Chondrocyte (in vitro differentiated cells): ENCODE measurements at places on chromosomes 11 and 22.

GRCh38 chr22:17781319-17782031 lies 7.2 kb upstream of the BID start:
- DNase-seq = no peak

DNA sequence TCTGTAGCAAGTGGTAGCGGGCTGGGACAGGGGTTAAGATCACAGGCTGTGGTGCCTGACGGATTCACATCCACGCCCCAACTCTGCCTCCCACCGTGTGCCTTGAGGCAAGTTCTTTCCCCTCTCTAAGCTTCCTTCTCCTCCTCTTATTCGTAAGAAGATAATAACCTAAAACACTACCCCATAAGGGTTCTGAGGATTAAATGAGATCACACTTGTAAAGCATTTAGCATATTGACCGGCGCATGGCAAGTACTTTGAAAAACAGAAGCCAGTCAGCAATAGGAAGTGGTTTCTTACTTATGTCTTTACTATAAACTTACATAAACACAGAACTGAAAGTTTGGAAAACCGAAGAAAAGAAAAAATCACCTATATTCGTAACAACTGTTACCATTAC lies 15.5 kb upstream of the LMO2 start:
- no peak for DNase-seq

DNA sequence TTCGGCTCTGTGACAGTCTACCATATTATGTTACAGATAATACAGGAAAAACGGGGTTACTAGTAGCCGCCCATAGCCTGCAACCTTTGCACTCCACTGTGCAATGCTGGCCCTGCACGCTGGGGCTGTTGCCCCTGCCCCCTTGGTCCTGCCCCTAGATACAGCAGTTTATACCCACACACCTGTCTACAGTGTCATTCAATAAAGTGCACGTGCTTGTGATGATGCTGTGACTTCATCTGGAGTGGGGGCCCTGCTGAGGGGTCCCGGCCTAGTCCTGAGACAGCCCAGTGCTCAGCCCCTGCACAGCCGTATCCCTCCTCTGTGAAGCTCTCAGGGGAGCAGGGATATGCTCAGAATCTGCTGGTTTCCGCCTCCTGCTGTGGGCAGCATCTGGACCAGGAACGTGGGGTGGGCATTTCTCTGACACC lies 1.2 kb downstream of the IFITM1 start:
- no peak for DNase-seq

GRCh38 chr11:128520206-128520887 lies 67.0 kb downstream of the ETS1 start:
- no peak for DNase-seq

DNA sequence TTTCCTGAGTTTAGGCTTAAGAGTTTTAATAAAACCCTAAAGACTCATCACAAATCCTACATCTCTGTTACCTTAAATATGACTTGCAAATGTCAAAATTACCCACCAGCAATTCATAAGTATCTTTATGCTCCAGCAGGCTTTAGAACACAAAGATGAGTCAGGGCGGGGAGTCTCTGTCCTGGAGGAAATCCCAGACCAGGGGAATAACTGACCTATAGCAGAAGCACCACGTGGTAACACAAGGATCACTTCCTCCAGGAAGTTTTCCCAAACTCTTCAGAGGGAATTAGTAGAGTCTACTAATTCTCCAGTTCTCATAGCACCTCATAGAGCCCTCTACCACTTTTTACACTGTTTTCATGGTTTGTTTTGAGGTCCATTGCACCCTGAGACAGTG lies 217.0 kb downstream of the NAV2 start:
- no peak for DNase-seq

- DNase-seq = no peak
Measured at GRCh38 chr22:50605002-50605612, 4.5 kb downstream of the MAPK8IP2 start.

GRCh38 chr22:29150701-29151100 lies 55.0 kb upstream of the EMID1 start:
- DNase-seq = peak; percentile 56

DNA sequence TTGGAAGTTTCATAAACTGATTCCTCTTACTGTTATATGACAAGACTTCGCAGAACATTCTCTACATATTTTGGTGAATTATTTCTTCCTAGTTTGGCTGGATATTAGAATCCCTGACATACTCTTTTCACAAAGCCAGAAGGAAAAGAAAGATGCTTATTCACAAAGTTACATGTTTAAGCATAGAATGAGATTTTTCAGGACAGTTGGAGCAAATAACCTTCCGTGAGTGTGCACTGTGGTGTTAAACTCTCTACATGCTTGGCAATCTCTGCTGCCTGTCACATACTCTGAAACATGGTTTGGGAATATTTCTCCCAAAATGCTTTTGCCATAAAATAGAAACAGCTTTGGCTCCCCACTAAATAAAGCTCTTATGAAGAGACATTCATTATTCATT lies 230.0 kb upstream of the MTNR1B start:
- no peak for DNase-seq

DNA sequence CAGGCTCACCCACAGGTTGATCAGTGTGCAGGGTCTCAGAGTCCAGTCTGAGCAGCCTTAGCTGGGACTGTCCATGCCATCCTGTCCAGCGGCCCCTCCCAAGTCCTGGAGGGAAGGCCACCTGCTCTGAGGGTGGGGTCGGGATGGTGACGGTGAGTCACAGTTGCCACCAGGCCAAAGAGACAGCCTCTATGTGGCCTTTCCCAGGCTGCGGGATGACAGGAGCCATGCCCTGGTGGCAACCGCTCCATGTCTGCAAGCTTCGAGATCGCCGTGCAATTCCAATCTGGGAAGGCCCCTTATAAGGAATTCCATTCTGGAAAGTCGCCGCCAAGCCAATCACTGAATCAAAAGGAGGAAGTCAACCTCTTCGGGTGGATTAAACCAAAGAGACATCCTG lies 47.5 kb downstream of the RTL6 start:
- no peak for DNase-seq

GRCh38 chr11:103948187-103948763 lies 88.2 kb upstream of the DDI1 start:
- no peak for DNase-seq

- DNase-seq = peak; percentile 53
Measured at GRCh38 chr11:68968306-68969250, 12.2 kb downstream of the MRGPRD start.

DNA sequence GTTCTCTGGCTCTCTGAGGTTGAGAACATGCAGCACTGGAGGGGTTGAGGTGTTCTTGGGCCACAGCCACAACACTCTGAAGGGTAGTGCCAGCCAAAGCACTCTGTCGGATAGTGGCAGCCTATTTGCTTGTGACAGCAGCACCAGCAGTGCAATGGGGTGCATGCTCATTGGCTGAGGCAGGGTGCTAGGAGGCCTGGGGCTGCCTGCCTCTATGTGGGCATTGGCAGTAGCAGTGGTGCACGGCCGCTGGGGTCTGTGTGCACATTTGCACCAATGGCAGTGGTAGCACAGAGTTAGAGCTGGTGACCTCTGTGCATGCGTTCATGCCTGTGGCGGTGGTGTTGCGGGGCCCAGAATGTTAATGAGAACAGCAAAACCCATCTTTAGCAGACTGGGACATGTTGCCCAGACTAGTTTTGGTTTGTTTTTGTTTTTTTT lies 25.4 kb downstream of the PI4KA start:
- no peak for DNase-seq

DNA sequence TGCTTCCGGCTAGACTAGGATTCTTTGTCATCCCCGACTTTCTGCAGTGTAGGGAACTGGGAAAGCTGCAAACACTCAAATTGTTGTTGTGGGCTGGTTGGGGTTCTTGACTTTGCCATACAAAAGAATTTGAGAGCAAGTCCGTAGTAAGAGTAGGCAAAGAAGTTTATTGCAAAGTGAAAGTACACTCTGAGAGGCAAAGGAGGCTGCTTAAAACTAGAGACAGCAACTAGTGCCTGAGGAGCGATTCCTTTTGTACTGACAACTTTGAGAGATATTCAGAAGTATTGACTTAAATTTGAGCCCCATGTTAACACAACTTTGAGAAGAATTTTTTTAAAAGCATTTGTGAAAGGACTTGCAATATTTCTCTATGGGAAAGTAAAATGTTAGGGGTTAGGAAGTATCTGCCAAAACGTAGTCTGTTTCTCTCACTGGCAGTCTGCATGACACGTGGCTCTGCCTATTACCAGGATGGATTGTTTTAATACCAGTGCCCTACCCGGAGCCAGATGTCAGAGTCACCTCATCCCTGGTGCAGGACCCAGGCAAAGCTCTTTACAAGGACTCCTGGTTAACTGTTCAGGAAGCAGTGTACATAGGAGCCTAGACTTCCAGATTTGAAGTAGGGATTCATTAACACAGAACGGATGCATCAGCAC lies 85.0 kb upstream of the CLPB start:
- no peak for DNase-seq

- DNase-seq = no peak
Measured at GRCh38 chr22:35367331-35367886, 13.5 kb upstream of the HMOX1 start.

DNA sequence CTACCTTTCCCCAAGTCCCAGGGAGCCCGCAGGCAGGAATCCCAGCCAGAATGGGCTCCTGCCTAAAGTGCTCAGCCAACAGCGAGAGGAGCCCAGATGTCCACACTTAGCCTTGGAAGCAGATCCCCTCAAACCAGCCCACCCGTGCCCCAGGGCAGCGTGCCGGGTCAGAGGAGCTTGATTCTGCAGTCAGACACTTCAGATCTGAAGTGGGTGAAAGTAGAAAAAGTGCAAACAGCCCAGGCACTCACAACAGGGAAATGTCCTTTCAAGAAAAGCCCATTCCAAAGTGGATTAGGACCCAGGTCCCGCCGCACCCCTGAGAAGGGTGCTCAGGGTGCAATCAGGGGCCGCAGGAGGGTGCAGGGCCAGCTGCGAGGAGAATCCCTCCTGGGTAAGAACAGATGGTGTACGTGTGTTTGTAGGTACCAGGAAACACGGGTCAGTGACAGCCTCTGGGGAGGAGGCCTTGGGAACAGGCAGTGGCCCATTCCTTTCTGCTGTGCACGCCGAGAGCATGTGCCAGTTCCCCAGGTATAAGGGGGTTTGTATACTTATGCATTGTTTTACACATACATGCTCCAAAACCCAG lies 17.7 kb downstream of the ELFN2 start:
- DNase-seq = no peak

- DNase-seq = no peak
Measured at GRCh38 chr11:128525411-128526243, 61.7 kb downstream of the ETS1 start.

DNA sequence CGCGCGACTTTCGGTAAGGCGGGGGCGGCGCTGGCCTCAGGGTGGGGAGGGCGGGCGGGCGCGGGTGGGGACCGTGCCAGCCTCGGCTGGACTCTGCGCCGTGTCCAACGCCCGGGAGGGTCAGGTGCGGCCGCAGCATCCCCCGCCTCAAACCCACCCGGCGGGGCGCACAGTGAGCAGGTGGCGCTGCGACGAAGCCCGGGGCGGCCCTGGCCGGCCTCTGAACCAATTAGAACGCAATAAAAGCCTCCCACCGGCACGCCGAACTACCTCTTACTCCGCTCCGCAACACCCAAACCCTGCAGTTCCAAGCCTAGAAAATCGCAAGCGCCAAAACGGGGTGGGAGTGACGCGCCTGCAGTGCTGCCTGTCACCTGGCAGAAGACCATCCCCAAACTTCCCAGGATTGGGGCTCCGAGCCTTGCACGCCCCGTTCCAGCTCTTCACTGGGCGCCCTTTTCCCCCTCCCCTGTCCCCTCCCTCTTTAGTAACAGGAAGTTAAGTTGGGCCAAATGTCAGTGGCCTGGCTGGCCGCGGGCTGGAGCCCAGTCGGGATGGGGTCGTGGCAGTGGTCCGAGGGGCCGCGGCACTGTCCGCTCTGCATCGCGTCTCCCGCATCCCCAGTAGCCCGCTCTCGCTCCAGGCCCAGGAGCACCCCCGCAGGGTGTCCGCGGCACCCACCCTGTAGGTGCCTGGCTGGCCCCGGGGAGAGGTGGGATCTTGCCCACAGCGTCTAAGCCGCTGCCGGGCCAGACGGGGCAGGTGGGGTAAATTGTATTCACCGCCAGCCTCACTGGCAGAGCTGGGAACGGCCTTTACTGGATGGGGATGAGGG lies 541 bp downstream of the MICAL2 start:
- DNase-seq = no peak

- no peak for DNase-seq
Measured at GRCh38 chr11:110119317-110119716, 26.1 kb downstream of the ZC3H12C start.

- DNase-seq = no peak
Measured at GRCh38 chr22:22884888-22885840, 2.5 kb upstream of the IGLL5 start.

DNA sequence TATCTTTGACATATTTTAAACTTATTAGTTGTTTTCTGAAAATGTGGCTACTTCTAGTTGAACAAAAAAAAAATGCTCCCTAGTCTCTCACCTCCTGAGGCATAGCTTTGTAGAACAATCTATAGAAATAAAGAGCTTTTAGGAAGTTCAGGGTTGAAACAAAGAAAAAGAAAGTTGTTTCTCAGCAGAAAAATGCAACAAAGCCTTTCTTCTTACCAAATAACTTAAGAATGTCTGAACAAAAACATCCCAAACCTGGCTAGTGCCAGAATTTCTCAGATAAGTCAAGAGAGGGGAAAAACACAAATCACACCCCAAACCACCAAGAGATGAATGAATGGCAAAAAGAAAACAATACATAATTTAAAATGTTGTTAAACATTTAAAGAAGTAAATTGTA lies 114.1 kb downstream of the MAML2 start:
- DNase-seq = no peak

GRCh38 chr11:64131683-64132190 lies 34.2 kb downstream of the MACROD1 start:
- DNase-seq = no peak

DNA sequence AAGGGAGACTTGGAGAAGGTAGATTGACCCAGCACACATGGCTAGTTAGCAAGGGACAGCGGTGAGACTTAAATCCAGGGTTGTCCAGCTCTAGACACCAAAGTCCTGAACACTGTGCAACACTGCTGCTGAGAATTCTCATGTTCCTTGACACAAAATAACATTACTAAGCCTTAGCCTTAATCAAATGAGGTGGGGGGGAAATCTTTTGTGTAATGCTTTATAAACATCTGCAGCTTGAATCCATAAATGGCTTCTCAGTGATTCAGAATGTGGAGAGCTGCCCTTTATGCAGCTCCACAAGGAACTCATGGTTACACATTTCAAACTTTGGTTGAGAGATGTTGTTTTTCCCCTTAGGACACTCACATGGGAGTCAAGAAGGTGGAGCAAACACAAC lies 80.0 kb downstream of the CD44 start:
- no peak for DNase-seq

DNA sequence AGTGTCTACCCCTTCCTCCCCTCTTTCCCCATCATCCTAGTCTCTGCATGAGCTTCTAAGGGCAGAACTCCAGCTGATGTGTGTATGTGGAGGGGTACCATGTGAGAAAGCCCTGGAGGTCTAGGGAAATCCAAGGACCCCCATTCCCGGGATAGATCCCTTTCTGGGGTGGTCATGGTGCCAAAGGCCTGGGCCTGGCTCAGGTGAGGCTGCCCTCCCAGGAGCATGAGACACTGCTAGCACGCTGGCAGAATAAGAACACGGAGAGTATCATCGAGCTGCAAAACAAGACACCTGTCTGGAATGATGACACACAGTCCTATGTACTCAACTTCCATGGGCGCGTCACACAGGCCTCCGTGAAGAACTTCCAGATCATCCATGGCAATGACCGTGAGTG lies 19.6 kb downstream of the TUB start:
- no peak for DNase-seq
